Sigmoid colon (tissue), 7 donors: ENCODE measurements at places on chromosomes 2 and 18. TPM values are rescaled to one million over a fixed set of nuclear protein-coding genes. Genes with fewer than 3 reads are reported as not detected.

RND3 gene
- 171 TPM for total RNA-seq

SLC4A5 gene
- 2.1 TPM for total RNA-seq

DNA sequence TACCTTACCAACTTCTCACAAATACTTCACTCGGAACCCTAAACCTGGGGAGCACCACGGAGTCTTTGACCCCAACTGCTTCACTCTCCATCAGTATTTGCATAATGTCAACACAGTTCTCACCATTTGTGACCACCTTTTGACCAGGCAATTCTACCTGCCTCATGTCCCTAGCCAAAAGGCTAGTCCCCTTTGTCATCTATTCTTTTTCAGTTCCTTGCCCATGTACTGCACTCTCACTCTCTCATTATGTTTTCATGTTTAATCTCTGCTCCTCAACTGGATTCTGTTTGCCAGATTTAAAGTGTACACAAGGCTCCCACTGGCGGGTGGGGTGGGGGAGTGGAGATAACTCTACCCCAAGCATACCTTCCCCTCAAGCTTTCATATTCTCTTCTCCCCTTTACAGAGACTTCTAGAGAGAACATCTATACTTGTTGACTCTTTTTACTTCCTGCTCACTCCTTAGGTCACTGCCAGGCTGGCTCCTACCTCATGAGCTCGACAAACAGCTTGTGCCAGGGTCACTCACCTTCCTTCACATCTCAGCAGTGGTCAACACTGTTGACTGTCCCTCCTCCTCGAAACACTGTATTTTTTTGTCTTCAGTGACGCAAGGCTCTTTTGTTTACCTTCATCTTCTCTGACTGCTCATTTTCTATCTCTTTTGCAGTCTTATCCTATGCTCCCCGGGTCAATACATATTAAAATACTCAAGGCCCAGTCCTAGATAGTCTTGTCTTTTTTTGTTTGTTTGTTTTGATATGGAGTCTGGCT lies 88.7 kb upstream of the MAP4K3 start:
- DNase-seq: no peak

DNA sequence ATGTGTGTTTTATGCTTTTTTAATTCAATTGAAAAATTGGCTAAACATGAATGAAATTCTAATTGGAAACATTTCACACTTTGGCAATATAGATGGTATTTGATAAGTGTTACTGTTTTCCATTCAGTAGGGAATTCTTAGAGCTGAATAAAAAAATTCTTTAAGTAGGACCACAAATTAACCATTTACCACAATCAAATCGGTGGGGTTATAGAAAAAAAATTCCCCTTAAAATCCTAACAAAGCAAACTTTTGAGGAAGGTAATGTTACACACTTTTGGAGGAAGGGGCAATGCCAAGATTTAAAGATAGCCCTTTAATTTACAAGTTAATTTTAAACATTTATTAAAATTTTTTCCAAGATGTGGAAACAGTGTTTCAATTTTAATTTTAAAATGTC lies 279.0 kb upstream of the FIGN start:
- DNase-seq: no peak
